GM12891 (cell line): ENCODE measurements at places on chromosomes 2 and 18.

DNA sequence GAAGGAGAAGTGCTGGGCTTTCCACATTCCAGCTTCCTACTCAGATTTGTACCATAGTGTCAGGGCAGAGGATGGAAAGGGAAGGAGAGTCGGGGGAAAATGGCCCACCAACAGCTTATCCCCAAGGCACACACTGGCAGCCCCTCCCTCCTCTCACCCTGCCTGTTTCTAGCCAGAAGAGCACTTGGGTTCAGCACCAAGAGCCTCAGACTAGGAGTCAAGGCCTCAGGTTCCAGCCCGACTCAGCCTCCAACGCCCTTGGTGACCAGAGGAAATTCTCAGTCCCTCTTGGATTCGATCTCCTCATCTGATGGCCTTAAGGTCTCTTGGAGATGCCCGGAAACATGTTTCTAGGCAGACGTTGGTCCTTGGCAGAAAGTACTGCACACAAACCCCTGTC lies 53.9 kb downstream of the TNS1 start:
- no peak for DNase-seq

DNA sequence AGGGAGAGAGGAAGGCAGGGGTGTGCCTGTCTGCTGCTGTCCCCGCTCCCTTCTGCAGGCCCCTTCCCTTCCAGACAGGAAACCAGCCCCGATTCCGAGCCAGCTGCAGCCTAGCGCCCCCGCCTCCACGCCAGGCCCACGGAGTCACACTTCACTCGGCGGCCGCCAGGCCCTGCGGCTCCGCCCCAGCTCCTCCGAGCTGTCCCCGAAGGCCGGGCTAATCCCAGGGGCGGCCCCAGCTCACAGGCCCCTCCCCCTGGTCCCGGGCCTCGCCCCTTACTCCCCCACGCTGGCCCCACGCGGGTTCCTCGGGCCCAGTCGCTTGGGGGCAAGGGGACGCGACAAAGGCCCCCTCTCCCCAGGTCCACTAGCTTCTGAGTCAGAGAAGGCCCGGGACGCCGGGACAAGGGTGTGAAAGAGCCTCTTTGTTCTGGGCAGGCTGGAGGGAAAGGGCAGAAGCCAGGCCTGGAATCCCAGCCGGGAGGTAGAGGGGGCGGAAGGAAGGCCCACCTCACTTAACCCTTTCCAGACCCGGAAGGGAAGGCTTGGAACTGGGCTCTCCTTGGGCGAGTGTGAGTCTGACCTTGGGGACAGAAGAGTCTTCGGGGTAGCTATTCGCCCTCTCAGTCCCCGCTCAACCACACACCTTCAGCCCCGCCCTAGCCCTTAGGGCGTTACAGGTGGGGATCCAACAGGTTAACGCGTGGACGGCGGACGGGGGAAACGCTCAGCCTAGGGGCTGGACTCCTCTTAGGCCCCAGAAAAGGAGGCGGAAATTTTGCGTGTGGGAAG lies 1.2 kb downstream of the RTKN start:
- peak; percentile 98 for DNase-seq

- no peak for DNase-seq
These were observed 67.5 kb downstream of the ATP9B start for GRCh38 chr18:79136742-79137141.

- DNase-seq = no peak
These were observed 30.1 kb downstream of the TGIF1 start for GRCh38 chr18:3479978-3480509.

GRCh38 chr2:238180554-238180953 lies 21.8 kb downstream of the ERFE start:
- DNase-seq = no peak

- no peak for DNase-seq
These were observed 293.3 kb upstream of the PARD3B start for GRCh38 chr2:204251998-204252376.

DNA sequence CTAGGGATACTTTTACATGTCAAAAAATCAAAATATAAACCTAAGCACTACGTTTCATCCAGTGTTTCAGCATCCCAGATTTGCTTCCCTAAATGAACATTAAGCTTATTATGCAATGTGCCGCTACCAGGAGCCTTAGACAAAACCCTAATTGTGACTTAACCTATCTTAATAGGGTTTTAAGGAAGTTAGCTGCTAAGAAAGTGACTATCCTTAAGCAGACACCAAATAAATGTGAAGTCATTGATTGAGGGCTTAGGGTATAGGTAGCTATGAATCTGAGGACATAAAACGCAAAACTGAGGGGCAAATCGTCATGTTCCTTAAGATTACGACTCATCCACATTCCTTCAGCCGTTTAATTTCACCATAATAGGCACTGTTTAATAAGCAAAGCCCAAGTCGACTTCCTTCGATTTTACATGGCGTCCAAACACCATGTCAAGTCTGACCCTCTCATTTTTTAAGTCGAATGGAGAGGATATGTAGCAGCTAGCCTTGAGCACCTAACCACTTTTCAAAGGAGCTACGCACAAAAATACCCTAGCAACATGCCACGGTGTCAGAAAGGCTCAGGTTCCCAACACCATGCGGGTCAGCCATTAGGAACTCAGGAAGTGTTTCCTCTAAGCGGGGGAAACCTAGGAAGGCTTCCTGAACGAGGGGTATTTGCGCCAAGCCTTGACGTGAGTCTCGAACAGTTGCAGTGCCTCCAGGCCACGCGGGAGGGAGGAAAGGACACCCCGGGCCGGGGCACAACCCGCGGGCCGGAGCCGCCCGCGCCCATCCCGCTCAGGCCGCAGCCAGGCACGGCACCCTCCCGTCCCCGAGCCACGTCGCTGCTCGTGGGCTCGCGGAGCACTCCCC lies 1.0 kb downstream of the HDLBP start:
- DNase-seq = no peak

- DNase-seq = no peak
These were observed 372.5 kb downstream of the GALR1 start for GRCh38 chr18:77622009-77622692.

DNA sequence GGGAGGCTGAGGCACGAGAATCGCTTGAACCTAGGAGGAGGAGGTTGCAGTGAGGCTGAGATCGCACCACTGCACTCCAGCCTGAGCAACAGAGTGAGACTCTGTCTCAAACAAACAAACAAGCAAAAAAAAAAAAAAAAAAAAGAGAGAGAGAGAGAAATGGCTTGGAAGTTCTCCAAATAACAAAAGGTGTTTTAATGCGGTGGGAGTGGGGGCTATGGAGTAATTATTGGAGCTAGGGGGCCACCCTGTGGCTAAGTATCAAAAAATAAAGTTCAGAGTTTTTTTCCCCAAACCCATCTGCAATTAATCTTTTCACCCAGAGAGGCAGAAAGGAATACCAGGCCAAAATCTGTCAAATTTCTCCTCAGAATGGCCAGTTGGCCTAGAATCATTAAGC lies 23.0 kb upstream of the CEP68 start:
- no peak for DNase-seq

GRCh38 chr18:616380-616995 lies 19.7 kb downstream of the CLUL1 start:
- no peak for DNase-seq

- DNase-seq = no peak
These were observed 46.0 kb downstream of the LRRFIP1 start for GRCh38 chr2:237673130-237674001.

DNA sequence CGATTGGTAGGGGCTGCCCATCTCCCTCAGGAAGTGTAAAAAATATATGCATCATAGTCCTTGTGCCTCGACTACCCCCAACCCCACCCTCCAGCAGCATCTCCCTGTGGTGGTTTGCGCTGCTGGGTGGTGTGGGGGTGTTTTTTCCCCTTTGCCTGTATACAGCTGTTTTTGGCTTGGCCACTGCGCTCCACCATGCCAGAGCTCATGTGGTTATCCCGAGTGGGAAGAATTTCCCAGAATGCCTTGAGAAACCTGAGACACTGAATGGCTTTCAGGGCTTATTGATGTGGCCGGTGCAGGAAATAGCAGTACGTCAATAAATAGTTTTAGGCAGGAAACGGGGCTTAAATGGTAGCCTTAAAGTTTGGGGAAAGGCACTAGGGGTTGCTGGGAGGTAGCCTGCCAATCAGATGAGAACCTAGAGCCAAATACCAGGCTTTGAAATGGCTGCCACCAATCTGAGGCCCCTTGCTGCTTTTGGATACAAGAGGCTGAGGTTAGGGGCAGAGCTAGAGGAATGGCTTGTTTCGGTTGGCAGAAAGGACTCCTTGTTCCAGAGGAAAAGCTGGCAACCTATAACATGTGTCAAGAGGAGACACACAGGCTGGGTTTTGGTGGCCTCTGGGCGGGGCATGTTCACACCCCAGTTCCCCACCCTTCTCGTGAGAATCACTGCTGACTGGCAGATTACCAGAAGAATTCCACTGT lies 144.1 kb downstream of the SMAD7 start:
- DNase-seq = no peak

- DNase-seq = no peak
These were observed 212.1 kb downstream of the CDH2 start for GRCh38 chr18:27964811-27965210.

GRCh38 chr2:54952425-54952824 lies 97.8 kb downstream of the RTN4 start:
- no peak for DNase-seq

DNA sequence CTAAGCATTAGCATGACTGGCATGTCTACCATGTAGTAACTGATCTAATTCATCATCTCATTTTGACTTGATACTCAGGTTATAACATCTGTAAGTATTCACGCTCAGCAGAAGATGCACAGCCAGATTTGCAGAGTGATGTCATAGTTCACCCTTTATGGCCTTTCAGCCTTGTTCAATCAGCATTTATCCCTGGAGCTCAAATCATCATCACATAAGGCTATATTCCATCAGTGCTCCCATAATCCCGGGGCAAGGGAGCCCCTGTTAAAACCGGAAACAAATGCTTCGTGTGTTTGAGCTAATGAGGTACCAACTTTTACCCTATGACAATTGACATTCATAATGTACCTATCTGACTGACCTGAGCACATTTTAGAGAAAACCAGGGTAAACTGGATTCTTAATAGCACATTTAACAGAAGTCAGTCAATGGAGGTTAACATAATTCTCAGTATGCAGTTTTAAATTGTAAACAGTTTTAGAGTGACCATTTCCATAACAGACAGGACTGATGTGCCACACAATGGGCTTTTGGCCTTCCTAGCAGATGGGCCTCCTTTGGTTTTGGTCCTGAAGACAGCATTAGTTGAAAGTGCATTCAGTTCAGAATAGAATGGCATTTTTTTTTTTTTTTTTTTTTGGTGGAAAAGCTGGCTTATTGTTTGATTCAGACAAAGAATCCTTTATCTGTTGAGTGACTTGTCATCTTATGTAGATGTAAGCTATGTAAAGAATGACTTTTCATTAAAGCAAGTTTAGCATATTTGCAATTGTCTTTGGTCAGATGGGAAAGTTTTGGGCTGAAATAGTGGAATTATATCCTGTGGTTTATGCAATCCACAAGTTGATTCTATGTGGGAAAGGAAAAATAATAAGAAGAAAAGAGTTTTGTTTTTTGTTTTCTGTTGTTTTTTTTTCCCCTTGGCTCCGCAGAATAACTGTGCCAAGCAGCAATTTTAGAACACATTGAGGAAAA lies 866.0 kb upstream of the ACVR2A start:
- no peak for DNase-seq

DNA sequence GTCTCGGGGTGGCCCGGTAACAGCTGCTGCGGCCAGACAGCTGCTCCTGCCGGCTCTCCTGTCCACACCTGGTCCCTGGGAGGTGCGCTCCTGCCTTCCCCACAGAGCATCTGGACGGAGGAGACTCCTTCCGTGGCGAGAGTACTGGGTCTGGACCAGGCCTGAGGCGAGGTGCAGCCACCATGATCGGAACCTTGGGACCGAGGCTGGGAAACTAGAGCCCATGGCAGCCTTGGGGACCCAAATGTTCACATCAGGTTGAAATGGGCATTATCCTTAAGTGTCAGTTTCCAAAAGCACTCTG lies 628 bp downstream of the GIGYF2 start:
- DNase-seq = no peak

DNA sequence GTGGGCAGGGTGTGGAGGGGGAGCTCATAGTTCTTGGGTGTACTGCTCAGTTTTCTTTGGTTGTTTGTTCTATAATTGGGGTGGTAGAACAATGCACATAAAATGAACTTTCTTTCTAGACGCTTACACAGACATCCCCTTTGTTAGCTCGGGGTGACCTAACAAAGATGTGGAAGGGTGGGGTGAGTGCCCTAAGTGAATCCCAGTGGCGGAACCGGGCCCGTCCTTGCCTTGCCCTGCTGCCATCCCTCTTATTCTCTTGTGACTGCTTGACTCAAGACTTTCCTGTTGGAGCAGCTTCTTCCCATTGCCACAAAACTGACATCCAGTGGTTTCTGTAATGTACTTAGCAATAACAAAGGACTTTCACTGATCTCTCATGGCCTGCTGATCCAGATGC lies 268.1 kb downstream of the PTGR3 start:
- DNase-seq = no peak

DNA sequence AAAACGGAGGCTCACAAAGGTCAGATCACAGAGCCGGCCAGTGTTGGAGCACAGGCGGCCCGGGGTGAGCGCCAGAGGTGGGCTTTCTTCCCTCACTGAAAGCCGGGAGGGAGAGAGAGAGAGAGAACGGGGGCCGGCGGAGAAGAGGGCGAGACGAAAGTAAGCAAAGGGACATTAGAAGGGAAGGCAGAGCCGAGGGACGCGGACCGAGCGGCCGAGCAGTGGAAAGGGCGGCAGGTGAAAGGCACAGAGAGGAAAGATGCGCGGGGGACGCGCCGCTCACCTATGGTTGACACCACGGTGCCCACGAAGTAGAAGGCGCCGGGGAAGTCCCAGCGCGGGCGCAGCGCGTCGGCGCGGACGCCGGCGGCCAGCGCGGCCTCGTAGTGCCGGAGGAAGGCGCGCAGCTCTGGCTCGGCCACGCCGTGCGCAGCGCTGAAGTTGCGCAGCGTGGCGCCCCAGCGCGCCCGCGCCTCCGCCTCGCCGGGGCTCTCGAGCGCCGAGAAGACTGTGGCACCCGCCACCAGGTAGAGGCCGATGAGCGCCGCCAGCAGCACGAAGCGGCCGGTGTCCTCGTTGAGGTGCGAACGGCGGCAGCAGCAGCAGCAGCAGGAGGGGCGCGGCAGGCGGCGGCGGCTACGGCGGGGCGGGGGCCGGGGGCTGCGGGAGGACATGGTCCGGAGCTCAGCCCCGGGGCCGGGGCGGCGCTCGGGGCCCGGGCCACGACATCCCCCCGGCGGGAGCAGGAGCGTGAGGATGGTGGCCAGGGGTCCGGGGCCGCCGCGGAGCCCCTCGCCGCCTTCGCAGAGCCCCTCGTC lies 166.9 kb downstream of the MSH2 start:
- DNase-seq = peak; percentile 60

DNA sequence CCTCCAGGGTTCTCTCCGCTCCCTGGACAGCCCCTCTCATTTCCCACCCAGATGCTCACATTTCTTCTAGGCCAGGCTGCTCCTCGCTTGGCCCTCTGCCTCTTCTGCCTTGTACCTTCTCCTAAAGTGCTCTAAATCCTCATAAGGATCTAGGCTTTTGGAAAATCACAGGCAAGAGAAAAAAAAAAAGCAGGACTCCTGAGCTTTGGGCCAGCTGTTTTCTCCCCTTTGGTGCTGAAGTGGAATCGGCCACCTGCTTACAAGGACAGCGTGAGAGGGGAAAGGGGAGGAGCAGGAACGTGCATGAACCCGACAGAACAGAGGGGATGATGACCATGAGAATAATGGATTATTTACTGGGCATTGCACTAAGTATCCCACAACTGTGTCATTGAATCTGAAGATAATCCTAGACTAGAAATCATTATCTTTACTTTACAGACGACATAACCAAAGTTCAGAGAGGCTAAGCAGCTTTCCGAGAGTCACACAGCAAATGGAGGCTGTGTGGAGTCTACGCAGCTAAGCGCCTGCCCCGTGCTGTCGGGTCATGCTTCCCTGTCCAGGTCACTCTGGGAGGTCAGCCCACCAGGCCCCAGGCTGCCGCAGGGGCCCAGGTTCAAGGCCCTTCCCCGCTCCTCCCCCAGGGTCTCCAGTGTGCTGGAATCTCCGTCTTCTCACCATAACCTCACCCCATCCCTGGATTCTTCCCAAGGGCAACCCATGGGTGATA lies 141.9 kb downstream of the PXDN start:
- no peak for DNase-seq
